Small intestine (tissue), 16 donors: ENCODE measurements at places on chromosomes 3 and 15.

- DNase-seq = no peak
Measured at GRCh38 chr3:9205345-9206143, 43.9 kb downstream of the SRGAP3 start.

DNA sequence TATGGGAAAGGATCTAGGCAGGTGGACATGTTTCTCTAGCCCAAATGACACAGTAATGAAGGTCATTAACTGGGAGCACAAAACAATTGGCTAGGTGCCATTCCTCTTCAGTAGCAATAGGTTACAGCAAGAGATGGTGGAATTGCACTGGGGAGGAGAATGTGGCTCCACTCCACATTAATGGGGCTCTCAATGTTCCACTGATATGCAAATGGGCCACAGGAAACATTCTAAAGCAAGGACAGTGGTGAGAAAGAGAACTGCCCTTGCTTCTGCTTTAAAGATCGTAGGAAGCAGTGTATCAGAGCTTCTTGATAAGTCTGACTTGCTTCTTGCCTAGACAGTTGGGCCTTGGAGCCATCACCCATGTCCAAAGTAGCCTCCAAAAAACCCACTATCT, 271.4 kb upstream of the PPP2R3A start:
- no peak for DNase-seq

- DNase-seq = no peak
Measured at GRCh38 chr3:172607305-172608121, 84.3 kb upstream of the TNFSF10 start.

- DNase-seq = no peak
Measured at GRCh38 chr3:191425322-191425734, 35.6 kb upstream of the PYDC2 start.

GRCh38 chr3:35965908-35966307, 326.6 kb downstream of the ARPP21 start:
- DNase-seq = no peak

- DNase-seq = peak; percentile 12
Measured at GRCh38 chr3:28151608-28152228, 89.7 kb upstream of the CMC1 start.

DNA sequence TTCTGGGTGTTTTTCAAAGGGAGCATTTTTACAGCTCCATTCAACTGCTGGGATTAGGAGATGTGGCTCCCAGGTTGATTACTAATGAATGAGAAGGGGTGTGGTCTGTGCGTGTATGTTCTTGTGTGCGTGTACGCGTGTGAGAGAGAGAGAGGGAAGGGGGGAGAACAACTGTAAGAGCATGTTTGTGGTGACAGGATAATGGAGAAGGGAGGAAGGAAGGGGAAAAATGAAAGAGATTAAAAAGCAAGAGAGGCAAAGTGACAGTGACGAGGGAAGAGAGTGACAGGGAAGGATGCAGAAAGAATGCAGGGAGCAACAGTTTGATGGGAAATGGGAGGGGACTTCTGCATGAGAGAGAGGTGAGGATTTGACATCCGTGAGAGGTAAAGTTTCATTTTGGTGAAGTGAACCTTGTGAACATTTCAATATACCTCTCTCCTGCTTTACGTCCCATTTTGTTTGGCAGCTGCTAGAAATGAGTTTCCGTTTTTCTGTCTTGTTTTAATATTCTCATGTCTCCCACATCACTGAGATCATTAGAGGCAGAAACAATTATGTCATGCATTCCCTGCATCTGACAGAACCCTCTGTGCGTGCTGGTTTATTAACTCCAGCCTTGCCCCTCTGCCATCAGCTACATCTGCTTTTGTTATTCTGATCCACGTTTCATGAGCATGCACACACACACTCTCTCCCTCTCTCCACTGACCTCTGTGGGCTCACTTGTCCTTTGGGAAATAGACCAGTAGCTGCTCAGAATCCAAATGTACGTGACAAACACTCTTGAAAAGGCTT, 161.6 kb downstream of the GAP43 start:
- DNase-seq = peak; percentile 16

GRCh38 chr3:9241956-9242355, 7.5 kb downstream of the SRGAP3 start:
- no peak for DNase-seq

GRCh38 chr3:133877221-133877620, 18.5 kb downstream of the RAB6B start:
- no peak for DNase-seq

DNA sequence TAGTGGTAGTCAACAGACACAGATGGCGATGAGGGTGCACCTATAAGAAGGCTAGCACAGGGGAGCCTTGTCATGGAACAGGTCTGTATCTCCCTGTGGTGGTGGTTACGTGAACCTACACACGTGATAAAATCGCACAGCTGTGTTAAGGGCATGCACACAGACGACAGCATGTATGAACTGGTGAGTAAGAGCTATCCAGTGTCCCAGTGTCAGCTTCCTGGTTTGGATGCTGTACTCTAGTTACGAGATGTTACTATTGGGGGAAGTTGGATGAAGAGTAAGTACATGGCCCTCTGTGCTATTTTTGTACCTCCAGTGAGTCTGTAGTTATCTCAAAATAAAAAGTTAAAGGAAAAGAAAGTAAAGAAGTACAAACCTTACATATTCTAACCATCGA, 38.2 kb downstream of the MTMR10 start:
- no peak for DNase-seq

GRCh38 chr3:196603683-196604082, 35.2 kb downstream of the FBXO45 start:
- DNase-seq = no peak

DNA sequence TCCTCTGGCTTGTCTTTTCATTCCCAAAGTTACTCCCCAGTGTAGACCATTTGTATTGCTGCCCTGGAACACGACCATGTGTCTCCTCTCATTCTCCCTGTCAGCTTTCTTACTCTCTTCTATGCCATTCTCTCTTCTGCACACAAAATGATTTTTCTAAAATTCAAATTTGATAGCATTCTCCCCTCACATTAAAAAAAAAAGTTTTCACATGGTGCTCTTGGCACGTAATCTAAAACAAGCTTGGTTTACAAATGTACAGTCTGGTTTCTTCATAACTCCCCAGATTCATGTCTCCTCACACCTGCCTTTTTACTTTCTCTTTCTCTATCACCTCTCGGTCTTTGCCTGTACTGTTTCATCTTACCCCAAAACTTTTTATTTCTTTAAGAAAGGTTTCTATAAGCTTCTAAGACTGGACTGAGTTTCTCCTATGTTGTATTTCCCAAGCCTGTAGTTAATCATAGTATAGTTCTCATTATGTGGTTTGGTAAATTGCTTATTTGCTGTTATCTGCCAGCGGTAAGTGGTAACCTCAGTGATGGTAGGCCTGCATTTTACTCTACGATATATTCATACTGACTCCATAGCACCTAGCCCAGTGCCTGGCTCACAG, 31.2 kb downstream of the BCHE start:
- peak; percentile 41 for DNase-seq

- peak; percentile 71 for DNase-seq
Measured at GRCh38 chr15:73560501-73561117, 72.6 kb downstream of the NPTN start.
